Brain microvascular endothelial cell (primary cell): ENCODE measurements at places on chromosomes 12 and 14.
A peak's percentile ranks its signal among the peaks of the same experiment; 100 is the strongest.

GRCh38 chr12:51321882-51322281 lies 2.1 kb downstream of the BIN2 start:
- DNase-seq = no peak

DNA sequence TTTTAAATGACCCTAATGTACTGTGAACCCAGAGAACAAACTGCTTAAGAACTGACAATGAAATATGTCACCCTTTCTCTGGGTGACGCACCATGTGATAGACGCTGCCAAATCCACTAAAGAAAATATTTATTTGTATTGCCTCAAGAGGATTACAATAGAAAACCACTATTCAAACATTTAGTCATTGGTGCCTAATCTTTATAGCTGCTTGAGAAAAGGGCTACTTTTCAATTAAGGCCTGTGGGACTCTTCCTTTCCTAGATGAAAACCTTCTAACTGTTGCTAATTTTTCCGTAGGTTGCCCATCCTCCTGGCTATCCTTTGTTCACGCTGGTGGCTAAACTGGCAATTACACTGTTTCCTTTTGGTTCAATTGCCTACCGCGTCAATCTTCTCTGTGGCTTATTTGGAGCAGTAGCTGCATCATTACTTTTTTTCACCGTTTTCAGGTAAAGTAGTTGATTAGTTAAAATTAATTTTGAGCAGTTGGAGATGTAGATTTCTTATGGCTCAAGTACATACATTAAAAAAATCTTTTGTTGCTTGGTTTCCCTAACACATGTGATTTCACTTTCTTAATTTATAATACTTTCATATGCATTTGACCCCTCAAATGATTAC lies 6.0 kb downstream of the TMEM260 start:
- no peak for DNase-seq

DNA sequence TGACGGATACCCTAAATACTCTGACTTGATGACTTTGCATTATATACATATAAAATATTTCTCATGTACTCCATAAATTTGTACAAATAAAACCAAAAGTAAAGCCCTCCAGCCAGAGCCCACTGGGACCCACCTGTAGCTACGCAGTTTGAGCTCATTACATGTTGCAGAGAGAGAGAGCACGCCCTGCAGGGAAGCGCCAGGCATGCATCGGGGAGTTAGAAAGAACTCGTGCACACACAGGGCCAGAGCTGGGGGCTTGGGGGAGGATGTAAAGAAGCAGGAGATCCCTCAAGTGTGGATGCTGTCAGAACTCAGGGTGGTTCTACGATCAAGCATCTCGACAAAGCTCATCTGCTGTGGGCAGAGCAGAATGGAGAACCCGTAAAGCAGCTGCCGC lies 178.5 kb upstream of the RTL1 start:
- no peak for DNase-seq

DNA sequence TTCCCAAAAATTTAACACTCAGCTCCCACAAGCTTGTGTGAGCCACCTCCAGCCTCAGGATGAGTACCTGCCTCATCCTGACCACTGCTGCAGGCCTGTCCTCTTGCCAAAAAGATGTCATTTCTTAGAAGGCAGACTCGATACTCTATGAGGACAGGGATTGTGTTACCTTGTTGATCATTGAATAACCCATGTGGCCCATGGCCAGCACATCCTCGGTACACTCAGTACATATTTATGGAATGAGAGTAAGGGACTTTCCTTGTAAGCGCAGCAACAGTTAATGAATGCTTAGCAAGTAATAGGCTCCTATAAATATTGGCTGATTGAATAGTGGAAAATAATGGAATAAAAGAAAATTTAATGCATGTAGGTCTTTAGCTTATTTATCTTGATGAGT lies 15.3 kb upstream of the DGLUCY start:
- DNase-seq = peak; percentile 24

- DNase-seq = no peak
These were observed 112.6 kb downstream of the KCNK10 start for GRCh38 chr14:88210426-88210825.

GRCh38 chr14:52059649-52060048 lies 9.2 kb downstream of the NID2 start:
- DNase-seq = no peak

GRCh38 chr12:58326534-58326933 lies 385.2 kb downstream of the ATP23 start:
- no peak for DNase-seq

- DNase-seq = no peak
These were observed 2.3 kb upstream of the AGAP2 start for GRCh38 chr12:57740656-57741412.

GRCh38 chr12:13443498-13443897 lies 247.0 kb downstream of the EMP1 start:
- DNase-seq = no peak

DNA sequence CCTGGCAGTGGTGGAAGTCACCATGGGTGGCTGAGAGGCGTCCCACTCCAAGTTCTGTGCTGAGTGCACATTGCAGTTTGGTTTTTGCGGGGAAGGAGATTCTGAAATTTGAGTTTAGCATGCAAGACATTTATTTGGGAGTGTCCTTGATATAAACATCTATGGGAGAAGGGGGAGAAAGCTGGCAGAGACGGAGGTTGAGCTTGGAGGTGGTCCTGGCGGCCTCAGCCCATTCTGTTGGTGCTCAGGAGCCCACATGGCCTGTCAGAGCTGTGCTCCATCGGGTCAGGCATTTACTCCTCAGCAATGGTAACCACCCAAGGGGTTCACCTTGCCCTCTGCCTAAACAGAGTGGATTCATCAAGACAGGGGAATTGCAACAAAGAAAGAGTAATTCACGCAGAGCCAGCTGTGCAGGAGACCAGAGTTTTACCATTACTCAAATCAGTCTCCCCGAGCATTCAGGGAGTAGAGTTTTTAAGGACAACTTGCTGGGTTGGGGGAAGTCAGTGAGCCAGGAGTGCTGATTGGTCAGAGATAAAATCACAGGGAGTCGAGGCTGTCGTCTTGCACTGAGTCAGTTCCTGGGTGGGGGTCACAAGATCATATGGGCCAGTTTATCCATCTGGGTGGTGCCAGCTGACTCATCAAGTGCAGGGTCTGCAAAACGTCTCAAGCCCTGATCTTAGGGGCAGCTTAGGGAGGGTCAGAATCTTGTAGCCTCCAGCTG lies 323.3 kb upstream of the TMEM132C start:
- peak; percentile 48 for DNase-seq

DNA sequence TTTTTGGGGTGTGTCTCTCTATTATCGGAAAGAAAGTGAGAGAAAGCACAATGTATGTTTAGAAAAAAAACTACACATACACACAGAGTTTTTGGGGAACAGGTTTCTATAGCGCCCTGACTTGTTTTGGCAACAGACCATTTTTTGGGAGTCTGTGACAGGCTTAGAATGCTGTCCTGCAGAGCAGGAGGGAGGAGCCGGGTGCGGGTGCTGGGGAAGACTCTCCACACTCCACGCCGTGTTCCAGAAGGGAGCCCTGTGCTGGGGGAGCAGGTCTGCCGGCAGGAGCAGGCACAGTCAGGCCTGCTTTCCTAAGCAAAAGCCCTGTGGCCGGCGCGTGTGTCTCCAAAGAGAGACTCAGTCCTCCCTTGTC lies 26.5 kb downstream of the CD9 start:
- DNase-seq = no peak

GRCh38 chr12:115203701-115204100 lies 519.7 kb upstream of the TBX3 start:
- DNase-seq = no peak

- no peak for DNase-seq
These were observed 80.4 kb upstream of the SINHCAF start for GRCh38 chr12:31406345-31406744.

GRCh38 chr12:67358781-67359338 lies 89.7 kb downstream of the CAND1 start:
- peak; percentile 90 for DNase-seq

GRCh38 chr12:47988073-47989022 lies 15.9 kb downstream of the COL2A1 start:
- no peak for DNase-seq

GRCh38 chr14:83912032-83912642 lies 1617.8 kb upstream of the FLRT2 start:
- DNase-seq = no peak

- DNase-seq = no peak
These were observed 49.4 kb downstream of the BICD1 start for GRCh38 chr12:32155961-32156529.

DNA sequence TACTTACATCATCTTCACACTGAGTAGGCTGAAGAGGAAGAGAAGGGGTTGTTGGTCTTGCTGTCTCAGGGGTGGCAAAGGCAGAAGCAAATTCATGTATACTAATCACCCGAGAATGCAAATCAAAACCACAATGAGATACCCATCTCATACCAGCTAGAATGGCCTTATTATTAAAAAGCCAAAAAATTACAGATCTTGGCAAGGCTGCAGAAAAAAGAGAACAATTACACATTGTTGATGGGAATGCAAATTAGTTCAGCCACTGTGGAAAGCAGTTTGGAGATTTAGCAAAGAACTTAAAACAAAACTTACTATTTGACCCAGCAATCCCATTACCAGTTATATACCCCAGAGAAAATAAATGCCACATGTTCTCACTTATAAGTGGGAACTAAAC lies 154.9 kb downstream of the SEC23A start:
- no peak for DNase-seq

- no peak for DNase-seq
These were observed 348.4 kb downstream of the BCAT1 start for GRCh38 chr12:24600551-24600950.

DNA sequence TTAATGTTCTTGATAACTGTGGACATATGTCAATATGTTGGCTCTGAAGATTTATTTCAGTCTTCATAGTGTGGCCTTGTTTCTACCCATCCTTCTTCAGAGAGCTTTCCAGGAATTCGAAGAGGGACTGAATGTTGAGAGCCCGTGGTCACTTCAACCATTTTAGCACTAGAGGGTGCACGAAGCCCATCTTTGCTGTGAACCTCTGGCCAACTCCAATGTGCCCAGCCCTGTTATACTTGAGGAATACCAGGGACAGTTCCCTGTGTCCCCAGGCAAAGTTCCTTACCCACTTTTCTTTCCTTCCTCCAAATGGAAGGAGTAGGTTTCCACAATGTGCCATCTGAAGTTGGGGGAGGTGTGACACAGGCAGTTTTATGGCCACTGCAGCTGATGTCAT lies 603.5 kb downstream of the RPL10L start:
- peak; percentile 35 for DNase-seq

- DNase-seq = no peak
These were observed 14.8 kb upstream of the ESPL1 start for GRCh38 chr12:53253298-53253697.

GRCh38 chr12:130547480-130548155 lies 168.5 kb downstream of the RIMBP2 start:
- DNase-seq = no peak

GRCh38 chr12:54428050-54429013 lies 9.3 kb upstream of the ITGA5 start:
- peak; percentile 60 for DNase-seq

DNA sequence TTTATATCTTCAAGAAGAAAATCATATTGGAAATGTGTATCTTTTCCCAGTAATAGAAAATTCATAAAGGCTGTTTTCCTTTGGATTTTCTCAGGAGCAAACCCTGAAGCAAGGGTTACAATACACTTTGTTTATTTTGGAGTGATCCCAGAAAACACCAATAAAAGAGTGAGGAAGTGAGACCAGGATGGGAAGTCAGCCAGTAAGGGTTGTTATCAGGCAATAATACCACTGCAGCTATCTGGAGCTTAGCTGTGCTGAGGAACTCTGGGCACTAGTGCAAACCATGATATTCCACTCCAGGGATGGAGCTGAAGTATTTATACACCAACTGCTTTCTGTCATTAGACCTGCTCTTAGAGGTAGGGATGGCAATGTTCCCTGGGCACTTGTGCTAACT lies 1002.3 kb downstream of the FLRT2 start:
- DNase-seq = peak; percentile 1

- peak; percentile 98 for DNase-seq
These were observed 108.9 kb upstream of the PLEKHG7 start for GRCh38 chr12:92593734-92594402.

- DNase-seq = peak; percentile 35
These were observed 35.4 kb downstream of the SPTLC2 start for GRCh38 chr14:77580964-77581505.

- no peak for DNase-seq
These were observed 914 bp upstream of the PACS2 start for GRCh38 chr14:105313381-105314286.

DNA sequence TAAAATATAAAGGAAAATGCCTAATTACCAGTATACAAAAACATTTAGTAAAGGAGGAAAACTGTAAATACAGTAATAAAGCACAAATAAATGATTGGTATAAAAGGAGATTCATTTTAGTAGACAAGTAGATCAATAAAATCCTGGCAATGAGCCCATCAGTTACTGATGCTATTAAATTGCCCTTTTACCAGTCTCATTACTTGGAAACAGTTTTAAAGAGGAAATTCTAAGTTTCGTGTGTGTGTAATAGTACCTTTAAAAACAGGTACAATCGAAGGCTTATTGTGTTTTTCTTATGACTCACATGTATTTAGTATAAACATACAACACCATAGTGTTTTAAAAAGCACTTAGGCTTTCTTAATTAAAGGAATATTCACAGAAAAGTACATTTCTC lies 46.4 kb upstream of the SYT10 start:
- no peak for DNase-seq

DNA sequence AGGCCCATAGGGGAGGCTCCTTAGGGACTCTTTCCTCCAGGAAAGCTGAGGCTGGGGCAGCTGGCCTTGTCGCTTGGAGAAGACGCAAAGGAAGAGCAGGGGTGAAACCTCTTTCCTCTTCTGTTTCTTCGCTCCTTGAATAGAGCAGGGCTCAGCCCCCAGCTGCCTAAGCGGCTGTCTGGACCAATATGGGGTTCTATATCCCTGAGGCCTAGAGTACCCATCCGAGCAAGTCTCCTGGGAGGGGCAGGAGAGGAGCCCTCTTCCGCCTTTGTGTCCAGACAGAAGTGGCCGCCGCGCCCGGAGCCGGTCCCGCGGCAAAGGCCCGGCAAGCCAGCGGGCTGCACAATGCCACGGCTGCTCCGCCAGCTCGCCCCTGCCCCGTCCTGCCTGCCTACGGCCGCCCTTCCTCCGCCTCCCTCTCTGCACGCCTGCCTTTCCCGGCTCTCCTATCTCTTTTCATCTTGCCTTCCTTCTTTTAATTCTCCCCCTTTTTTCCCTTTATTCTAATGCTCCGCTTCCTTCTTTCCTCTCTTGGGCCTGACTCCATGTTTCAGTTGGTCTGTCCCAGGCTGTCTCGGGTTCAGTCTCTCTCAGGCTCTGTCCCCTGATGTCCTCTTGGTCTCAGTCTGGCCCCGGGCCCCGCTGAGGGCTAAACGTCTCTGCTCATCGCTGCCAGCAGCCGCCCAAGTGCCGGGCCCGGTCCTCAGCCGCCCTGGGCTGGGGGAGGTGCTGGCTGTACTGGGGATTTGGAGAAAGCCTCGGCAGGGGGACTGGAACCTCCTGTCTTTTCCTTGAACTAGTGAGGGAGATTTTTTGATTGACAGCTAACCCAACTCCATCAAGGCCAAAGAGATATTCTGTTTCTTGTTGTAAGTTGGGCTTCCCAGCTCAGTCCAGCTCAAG lies 2.5 kb upstream of the HOXC9 start:
- DNase-seq = no peak

- no peak for DNase-seq
These were observed 857.0 kb downstream of the DIO2 start for GRCh38 chr14:79354336-79354735.

GRCh38 chr12:51421266-51421884 lies 3.3 kb upstream of the SLC4A8 start:
- peak; percentile 45 for DNase-seq
